ENCODE measurements at places on chromosomes 11 and 22.

GRCh38 chr22:46340676-46341075 lies 5.2 kb downstream of the TRMU start:
- no peak for DNase-seq

- DNase-seq = no peak
These were observed 39.0 kb upstream of the KCNQ1OT1 start for GRCh38 chr11:2738551-2739431.

- no peak for DNase-seq
These were observed 35.3 kb upstream of the GNB1L start for GRCh38 chr22:19889951-19890350.

DNA sequence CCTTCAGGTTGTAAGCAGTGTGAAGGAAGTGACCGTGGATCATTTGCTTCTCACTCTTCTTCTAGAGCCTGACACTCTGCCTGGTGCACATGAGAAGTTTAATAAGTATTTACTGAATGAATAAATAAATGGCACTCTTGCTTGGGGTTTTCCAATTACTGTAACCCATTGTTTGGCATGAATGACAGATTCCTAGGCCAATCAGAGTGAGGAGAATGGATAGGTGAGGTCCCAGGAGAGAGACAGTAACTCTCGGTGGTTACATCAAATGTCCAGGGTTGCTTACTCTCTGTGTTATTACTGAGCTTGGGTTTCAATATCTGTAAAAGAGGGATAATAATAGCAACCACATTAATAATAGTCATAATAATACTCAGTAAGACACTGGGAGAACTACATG lies 204.2 kb upstream of the ISX start:
- no peak for DNase-seq

GRCh38 chr11:125001079-125001778 lies 47.2 kb downstream of the CCDC15 start:
- no peak for DNase-seq

- no peak for DNase-seq
These were observed 50.2 kb downstream of the MCAM start for GRCh38 chr11:119266517-119267255.

- no peak for DNase-seq
These were observed 63.4 kb downstream of the GALNT18 start for GRCh38 chr11:11558396-11558795.
